Fibroblast of skin of abdomen (primary cell): ENCODE measurements at places on chromosomes 6 and 20.

GRCh38 chr6:157314705-157315321, 8.5 kb downstream of the TMEM242 start:
- peak; percentile 75 for DNase-seq

- peak; percentile 78 for DNase-seq
Observed at GRCh38 chr6:144377586-144378210, 92.6 kb downstream of the UTRN start.

GRCh38 chr20:22984606-22985005, 50.5 kb upstream of the SSTR4 start:
- DNase-seq: peak; percentile 26

GRCh38 chr6:150499882-150500312, 99.8 kb upstream of the PLEKHG1 start:
- no peak for DNase-seq

DNA sequence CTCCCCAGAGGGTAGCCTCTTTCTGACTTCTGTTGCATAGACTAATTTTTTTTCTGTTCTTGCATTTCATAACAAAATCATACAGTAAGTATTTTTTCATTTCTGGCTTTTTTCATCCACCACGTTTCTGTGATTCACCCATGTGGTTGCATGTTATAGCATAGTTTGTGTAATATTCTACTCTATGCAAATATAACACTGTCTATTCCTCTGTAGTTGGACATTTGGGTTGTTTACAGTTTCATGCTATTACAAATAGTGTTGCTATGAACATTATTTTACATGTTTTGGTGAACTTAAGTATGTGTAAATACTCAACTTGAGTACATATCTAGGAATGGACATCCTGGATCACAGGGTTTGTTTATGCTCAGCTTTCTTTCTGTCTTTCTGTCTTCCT, 187.2 kb upstream of the KCNG1 start:
- DNase-seq: no peak

DNA sequence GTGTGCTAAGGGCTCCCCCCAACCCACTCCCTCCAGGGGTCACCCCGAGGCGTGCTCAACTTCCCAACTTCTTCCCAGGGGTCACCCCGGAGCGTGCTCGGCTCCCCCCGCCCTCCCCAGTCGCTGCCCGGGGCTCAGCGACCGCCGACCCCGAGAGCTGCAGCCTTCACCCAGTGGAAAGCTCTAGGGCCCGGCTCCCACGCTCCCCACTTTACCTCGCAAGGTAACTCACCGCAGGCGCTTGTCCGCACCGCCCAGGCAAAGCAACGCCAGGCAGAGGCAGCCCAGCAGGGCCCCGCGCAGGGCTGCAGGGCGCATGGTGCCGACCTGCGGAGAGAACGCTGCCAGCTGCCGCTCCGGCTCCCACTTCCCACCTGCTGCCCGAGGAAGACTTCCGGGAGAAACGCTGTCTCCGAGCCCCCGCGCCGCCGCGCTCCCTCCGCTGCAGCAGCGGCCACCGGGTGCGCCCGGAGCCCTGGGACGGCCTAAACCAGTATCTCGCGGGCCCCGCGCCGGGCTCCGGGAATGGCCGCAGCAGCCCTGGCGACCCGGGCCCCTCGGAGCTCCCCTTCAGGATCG, 396 bp downstream of the RNASET2 start:
- no peak for DNase-seq

GRCh38 chr20:31979713-31980426, 11.9 kb downstream of the XKR7 start:
- DNase-seq: no peak

- peak; percentile 36 for DNase-seq
Observed at GRCh38 chr6:158825951-158826306, 6.8 kb upstream of the EZR start.

DNA sequence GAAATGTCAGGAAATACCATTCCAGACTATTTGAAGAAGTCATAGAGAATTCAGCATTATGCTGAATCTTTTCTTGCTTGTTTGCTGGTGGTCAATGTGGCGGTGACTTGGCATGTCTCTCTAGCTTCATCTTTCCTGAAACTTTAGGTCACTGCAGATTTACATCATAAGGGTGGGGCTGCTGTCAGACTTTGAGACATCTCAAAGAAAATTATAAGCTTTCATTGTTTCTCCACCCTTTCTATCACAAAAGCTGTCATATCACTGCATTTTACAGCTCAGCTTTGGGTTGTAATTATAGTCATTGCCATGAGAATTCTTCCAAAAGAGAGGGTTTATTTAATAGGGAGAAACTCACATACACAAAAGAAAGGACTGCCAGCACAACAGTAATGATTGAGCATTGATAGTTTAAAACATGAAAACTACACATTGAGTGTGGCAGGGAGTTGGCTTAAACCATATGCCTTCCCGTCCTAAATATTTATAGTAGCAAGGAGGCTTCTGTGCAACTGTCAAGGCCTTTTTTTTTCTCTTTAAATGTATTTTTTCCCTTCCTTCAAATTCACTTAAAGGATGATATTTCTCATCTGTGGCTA, 44.7 kb upstream of the LRRC1 start:
- DNase-seq: no peak

GRCh38 chr20:44765091-44765490, 19.4 kb downstream of the KCNK15 start:
- no peak for DNase-seq

DNA sequence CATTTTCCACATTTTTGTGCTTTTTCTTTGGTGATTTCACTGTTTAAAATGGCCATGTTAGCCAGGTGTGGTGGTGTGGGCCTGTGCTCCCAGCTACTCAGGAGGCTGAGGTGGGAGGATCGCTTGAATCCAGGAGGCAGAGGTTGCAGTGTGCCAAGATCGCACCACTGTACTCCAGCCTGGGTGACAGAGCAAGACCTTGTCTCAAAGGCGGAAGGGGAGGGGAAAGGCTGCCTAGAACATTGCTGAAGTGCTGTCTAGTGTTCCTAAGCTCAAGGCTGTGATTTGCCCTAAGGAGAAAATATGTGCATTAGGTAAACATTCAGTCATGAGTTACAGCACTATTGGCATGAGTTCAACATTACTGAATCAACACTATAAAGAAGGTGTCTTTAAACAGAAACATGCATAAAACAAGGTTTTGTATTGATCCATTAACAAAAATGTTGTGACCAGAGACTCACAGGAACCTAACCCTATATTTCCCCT, 14.0 kb downstream of the ZC2HC1B start:
- no peak for DNase-seq

DNA sequence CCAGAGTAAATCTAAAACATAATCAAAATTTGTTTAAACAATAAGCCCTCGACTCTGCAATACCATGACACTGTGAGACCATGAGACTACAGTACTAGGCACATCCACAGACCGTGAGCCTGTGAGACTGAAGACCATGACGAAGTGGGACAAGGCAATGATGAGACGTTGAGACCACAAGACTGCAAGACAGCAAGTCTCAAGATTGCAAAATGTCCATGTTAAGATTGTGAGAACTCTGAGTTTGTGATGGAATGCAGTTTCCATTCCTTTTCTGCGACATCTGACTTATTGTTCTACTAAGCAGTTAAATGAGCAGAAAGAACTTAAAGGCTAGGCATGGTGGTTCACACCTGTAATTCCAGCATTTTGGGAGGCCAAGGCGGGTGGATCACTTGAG, 102.1 kb upstream of the PHACTR1 start:
- peak; percentile 48 for DNase-seq

- peak; percentile 66 for DNase-seq
Observed at GRCh38 chr6:7086488-7086887, 21.3 kb upstream of the RREB1 start.

- DNase-seq: no peak
Observed at GRCh38 chr20:310645-311044, 13.3 kb downstream of the ZCCHC3 start.

DNA sequence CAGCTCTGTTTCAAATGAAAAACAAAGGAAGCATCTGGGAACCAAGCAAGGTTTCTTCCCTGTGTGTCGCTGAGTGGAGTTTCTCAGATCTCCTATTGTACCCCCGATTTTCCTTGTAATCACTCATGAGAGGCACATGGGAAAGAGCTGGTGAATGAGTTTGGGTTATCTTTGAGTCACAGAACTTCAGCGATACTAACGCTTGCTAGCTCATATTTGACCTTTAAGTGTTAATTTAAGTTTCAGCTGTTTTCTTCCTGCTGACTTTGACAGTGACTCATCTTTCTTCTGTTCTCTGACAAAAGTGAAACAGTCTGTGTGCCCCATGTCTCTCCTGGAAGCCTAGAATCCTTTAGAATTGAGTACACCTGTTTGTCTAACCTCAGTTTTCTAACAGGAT, 261.1 kb upstream of the RGS17 start:
- DNase-seq: no peak

- DNase-seq: peak; percentile 68
Observed at GRCh38 chr6:19465760-19466159, 371.4 kb upstream of the ID4 start.
